Panc1 (cell line): ENCODE measurements at places on chromosomes 13 and 19.

DNA sequence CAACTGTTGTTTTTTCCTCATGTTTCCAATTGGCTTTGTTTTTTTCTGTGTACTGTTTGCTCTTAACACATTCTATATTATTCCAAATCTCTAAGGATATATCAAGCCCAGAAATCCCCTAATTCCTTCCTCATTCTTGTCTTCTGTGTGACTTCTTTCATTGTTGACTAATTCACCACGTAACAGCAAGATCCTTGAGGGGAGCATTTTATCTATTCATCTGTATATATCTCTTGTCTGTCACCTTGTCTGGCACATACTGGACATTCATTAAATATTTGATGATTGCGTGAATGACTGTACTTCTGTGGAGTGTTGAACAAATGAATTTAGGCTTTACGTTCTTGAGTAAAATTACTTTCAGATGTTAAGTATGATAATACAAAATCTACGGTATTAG lies 44.8 kb upstream of the OLFM4 start:
- no peak overlapping the region for H3K27ac ChIP-seq
- H3K27me3 ChIP-seq: no peaks in the 10 kb centered on the region
- no peaks in the 10 kb centered on the region for H3K4me1 ChIP-seq
- H3K36me3 ChIP-seq: no peaks in the 10 kb centered on the region
- H3K4me3 ChIP-seq: no peak overlapping the region

- H3K27me3 ChIP-seq: no peaks in the 10 kb centered on the region
- peaks cover 2% of the 10 kb centered on the region; the same call in 1 of the 2 replicates for H3K36me3 ChIP-seq
- H3K4me3 ChIP-seq: no peak overlapping the region
- no peak overlapping the region for H3K27ac ChIP-seq
Observed at GRCh38 chr19:44960906-44961728, 5.9 kb downstream of the CLPTM1 start.

DNA sequence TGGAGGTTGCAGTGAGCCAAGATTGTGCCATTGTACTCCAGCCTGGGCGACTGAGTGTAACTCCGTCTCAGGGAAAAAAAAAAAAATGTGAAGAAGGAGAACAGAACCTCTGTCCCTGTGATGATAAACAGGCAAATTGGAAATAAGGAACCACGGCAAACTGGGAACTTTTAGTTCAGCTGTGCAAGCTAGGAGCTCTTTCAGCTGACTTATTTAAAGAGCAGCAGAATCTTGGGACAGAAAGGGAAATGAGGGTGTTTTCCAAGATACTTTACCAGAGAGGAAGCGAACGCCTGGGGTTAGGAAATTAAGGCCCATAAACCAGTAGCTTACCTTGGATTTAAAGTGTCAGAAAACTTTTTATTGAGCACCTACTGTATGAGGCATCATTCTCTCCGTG lies 3.0 kb upstream of the UPF1 start:
- no peak overlapping the region for H3K27ac ChIP-seq
- H3K4me1 ChIP-seq: no peaks in the 10 kb centered on the region
- H3K36me3 ChIP-seq: peaks cover 3% of the 10 kb centered on the region; the same call in 1 of the 2 replicates
- no peak for DNase-seq
- H3K4me3 ChIP-seq: no peak overlapping the region

GRCh38 chr13:43422116-43422515 lies 364.7 kb downstream of the ENOX1 start:
- H3K4me1 ChIP-seq: no peaks in the 10 kb centered on the region
- H3K36me3 ChIP-seq: no peaks in the 10 kb centered on the region
- H3K4me3 ChIP-seq: no peak overlapping the region
- no peak for DNase-seq
